ENCODE measurements at places on chromosomes 4 and X.

GRCh38 chrX:129797251-129797906, 17.6 kb downstream of the SASH3 start:
- no peak for DNase-seq

DNA sequence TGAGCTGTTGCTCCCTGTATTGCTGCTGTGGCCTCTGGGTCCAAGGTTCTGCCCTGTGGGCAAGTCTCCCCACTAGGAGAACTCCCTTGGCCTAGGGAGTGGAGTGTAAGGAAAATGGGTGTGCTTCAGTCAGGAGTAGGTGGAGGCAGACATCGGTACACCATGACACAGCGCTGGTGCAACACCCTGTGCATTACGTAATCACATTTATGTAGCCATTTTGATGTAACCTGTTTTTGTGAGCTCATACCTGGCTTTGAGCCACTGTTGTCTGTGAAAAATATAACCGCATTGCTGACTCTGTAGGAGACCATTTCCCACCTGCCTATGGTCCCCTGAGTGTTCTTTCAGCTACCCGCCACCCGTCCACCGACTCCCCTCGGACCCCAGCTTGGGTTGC, 700.5 kb upstream of the AGA start:
- DNase-seq = no peak

DNA sequence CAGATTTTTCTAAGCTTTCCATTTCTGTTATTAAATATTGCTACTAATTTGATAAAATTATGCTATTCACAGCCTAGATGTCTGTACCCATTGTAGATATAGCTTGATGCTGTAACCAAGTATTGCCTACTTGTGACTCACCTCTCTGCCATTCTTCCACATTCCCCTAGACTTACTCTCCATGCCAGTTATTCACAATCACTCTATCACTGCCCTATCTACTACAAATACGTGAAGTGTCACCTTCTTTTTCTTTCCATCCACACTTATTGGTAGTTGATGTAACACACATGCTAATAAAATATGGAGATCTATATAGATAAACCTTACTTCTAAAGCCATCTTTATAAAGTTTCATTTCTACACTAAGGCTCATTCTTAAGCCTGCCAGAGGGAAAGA, 179.4 kb upstream of the PACRGL start:
- no peak for DNase-seq

GRCh38 chr4:113435893-113436292, 325.6 kb downstream of the CAMK2D start:
- DNase-seq = no peak

DNA sequence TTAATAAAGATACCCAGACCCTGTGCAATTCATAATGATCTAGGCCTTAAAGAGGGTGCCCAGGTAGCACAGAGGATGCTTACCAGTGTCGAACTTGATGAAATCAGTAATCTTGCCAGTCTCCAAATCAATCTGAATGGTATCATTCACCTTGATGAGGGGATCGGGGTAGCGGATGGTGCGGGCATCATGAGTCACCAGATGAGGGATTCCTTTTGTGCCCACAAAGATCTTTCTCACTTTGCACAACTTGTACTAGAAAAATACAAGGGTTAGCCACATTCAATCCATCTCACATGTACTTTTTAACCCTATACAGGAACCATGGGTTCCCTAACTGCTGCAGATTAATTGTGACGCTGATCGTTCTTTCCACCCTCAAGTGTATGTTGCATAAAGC, 3.3 kb downstream of the RPS4X start:
- DNase-seq = no peak

DNA sequence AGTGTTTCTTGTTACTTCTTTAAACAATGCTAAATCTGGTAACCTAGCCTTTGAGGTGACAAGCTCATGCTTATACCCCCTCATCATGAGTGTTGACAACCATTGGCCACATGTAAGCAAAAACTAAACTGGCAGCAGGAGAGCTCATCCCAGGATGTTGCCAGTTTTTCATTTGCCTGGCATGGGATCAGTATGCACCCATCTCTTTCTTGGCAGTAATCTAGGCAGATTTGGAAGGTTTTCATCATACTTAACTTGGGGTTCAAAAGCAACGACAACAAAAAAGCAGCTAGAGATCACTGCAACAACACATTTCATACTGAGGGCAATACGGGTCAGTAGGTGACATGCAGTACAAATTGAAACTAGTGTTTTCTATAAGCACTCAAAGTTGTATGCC, 122.0 kb downstream of the PPA2 start:
- DNase-seq = no peak

DNA sequence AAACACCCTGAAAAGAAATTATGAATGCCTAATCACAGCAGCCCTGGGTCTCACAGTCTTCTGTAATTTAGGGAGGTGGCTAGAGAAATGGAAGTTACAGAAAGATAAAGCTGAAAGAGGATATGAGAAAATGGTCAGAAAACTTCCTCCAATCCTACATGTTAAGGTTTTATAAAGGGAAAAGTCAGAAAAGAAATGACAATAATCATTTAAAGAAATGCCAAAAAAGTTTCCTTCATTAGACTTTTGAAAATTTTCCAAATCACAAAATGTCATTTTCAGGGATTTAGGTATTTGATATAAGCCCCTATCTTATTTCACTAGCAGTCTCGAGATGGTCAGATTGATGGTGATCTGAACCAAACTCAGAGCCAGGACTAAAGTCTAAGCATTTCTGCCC, 276.2 kb downstream of the CHIC1 start:
- DNase-seq = no peak

DNA sequence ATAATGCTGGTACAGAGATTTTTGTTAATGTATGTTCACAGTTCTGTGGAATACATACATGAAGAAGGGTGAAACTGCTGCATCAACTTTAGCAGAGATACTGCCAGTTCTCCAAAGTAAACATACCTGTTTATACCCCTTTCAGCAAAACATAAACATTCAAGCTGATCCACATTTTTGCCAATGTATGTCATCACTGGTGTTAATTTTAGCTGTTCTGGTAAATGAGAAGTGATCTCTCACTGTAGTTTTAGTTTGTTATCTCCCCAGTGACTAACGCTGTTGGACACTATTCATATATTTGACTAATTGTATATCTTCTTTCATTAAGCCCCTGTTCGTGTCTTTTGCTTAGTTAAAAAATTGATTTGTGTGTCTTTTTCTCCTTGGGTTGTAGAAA, 82.0 kb downstream of the HAUS3 start:
- no peak for DNase-seq
